ENCODE measurements at places on chromosomes 2 and 18.

DNA sequence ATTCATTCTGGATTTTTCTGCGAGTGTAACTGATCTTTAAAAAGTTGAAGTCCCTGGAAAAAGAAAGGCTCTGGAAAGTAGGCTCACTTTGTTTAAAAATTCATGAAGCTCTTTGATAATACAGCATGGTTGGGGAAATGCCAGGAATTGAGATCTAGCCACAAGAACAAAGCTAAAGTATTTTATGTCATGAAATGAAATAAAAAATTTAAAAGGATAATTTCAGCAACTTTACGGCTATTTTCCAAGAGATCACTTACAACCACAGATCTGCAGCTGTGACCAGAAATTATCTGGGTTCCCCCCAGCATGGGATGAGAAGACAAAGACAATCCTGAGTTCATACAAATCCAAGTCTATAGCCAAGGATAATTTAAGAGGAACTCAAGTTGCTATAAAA lies 25.3 kb upstream of the RFX8 start:
- DNase-seq, result no peak

DNA sequence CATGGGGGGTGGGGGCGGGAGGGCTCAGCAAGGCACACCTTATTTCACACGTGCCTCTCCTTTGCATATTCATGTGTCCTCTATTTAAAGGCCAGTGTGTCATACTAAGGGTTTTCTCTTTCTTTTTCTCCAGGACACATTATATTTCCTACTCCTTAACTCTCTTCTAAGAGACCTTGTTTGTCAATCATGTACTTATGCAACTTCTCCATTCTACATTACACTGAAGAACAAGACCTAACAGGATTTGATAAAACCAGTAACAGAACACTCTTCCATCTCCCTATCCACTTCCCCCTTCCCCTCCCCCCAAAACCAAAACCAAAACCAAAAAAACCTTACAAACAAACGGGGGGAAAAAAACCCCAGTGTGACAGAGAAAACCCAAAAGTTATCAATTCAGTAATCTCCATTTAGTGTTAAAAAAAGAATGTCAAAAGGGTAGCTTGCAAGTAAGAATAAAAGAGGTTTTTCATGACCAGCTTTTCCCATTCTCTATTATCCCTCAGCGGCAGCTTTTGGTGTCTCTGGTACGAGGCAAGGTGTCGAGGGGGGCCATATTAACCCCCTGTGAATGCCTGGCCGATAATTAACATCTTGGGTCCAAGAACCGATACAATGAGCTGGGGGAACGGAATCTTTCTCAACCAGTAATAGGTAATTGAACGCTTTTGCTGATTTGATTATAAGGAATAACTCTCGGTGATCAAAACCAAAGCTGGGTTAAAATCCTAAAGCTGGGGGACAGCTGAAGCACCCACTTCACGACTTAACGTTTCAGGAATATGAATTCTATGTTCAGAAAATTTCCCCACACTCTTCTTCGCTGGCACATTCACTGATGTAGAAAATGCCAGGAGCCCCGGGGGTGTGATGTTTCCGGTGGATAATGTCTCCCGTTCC lies 191.0 kb upstream of the TCF4 start:
- no peak for DNase-seq

DNA sequence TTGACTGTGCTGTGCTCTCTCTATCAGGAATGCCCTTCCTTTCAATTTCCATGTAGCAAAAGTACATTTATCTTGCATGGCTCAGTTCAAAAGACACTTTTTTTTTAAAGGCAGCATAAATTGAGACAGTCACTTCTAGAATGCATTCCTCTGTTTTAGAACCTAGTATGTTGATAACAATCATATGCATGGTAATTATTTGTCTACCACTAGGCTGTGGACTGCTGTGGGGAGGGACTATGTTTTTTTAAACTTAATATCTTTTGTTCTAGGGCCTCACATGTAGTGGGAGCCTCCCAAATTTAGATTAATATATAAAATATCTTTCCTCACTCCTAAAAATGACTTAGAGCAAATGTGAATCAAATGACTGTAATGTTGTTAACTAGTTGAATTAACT lies 269.9 kb downstream of the MEIS1 start:
- DNase-seq, result no peak

DNA sequence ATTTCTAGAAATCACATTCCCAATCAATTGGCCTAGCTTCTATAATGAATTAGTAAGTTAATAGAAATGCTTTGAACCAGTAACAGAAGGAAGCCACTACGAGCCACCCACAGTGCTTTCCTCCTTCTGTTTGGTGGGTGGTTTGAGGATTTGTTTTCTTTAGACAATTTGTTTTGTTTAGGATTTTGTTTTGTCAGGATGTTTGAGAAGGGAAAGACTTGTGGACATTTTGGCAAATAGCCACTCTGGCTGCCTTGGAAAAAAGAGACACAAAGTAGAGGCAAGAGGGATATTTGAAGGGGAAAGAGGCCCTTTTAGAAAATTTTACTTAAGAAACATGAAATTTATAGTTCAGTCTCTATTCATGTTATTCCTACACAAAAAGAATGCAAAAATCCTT lies 47.7 kb downstream of the TANK start:
- no peak for DNase-seq

GRCh38 chr18:55380589-55380988 lies 207.4 kb downstream of the TCF4 start:
- no peak for DNase-seq

Measured in HuH-7 (cell line).